ENCODE measurements at places on chromosomes 7 and 10.

GRCh38 chr10:49426490-49427360, 30.8 kb upstream of the DRGX start:
- no peak for DNase-seq

DNA sequence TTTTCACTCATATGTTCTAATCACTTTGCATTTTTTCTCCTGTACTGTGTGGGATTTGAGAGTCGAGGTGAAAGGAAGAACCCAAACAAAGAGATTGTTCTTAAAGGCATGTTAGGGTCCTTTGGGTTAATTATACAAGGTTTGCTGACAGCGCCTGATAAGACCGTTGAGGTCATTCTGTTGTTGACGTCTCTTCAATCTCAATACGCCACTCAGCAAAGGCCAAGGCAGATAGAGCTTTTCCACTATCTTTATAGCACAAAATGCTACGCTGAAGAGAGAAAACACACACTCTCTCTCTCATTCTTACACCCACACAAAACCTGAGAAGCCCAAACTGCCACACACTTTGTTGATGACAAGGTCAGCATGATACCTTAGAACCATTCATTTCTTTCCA, 228.7 kb downstream of the CNTNAP2 start:
- no peak for DNase-seq

DNA sequence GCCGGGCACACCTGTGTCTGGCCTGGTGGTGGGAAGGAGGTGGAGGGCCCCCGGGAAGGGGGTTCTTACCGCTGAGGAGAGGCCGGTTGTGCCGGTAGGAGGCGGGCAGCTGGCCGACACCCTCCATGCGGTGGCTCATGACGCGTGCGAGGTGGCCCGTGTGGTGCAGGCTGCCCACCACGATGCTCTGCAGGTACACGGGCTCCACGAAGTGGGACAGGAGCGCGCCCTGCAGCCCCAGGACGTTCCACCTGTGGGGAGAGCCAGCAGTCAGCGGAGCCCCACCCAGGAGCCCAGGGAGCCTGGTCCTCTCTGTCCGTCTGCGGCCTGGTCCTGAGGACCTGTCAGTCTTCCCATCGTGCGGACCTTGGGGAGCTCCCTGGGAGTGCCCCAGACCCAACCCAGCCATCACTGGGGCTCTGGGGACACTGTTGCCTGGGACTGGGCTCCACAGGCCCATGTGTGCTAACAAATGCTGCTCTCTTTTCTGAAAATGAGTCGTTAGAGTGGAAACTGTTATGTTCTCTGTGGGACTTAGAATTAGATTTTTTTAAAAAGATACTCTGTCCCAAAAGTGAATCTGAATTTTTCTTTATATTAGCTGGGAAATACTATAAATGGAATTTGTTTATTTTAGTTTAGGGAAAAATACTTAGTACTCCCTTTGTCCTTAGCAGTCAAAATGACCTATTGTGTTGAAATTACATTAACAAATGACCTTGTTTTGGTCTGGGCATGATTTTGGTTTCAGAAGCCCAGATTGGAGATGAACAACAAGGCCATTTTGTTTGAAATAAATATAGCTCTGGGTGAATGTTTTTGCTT, 143.9 kb downstream of the WDR37 start:
- DNase-seq: no peak

- no peak for DNase-seq
Observed at GRCh38 chr10:103512591-103513379, 19.3 kb downstream of the NEURL1 start.

GRCh38 chr10:72981882-72982529, 27.4 kb upstream of the PLA2G12B start:
- no peak for DNase-seq

- DNase-seq: no peak
Observed at GRCh38 chr7:904847-905246, 28.5 kb downstream of the GET4 start.

DNA sequence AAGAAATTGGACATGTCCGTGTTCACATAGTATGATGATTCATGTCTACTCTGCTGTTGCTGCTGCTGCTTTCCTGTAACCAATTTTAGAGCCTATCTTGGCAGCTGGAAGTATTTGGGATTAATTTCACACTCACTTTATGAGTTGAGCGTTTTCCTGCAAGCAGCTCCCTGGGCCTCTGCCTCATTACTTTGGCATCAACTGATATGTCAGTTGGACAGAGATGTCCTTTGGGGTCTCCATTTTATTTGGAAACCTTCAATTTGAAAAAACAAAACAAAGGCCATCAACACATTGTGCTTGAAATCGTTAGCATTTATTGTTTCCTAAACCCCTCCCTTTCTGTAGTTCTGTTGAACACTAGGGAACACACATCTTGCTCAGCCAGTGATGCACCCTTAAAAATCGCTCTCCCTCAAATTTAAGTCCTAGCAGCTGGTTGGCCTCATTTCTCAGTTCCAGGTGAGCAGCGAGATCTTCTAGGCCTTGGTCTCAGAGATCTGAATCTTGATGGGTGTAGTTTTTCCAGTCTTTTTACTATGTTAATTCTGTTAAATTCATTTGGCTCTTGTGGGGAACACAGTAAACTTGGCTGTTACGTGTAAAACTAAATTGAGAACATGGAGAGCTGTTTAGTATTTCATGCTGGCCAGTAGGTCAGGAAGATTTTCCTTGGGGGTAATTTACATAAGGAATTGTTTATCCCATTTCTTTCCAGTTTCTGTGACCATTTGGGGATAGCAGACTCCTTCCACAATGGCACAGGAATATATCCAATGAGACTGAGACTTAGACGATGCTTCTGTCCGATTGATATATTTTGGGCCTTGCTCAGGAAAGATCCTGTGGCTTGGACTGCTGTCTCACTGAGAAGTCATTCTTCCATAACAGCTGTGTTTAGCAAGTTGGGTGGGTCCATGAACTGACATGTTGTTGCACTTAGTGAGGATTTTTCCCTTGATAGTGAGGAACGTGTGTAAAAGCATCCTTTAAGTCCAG, 371.6 kb downstream of the BBS9 start:
- peak; percentile 67 for DNase-seq

Measured in fibroblast of skin of right quadriceps (primary cell).